T47D (cell line): ENCODE measurements at places on chromosomes 5 and 9.
A peak's percentile ranks its signal among the peaks of the same experiment; 100 is the strongest.

GRCh38 chr5:6574111-6574510, 58.7 kb downstream of the NSUN2 start:
- DNase-seq: no peak

DNA sequence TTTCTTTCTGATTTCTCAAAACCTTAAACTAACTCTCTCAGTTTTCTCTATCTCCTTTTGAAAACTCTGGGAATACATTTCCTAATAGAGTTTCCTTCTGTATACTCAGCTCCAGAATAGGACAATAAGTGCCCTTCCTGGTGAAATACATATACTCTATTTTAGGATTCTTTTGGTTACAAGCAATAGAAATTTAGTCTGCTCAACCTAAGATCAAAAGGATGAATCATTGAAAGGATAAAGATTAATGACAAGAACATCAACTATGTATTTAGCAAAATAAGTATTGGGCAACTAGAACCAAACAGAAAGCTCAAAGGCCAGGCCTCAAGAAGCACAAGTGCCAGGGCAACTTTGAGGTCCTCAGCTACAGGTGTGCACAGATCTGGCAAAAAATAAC, 127.1 kb downstream of the ADAMTSL1 start:
- DNase-seq: no peak

DNA sequence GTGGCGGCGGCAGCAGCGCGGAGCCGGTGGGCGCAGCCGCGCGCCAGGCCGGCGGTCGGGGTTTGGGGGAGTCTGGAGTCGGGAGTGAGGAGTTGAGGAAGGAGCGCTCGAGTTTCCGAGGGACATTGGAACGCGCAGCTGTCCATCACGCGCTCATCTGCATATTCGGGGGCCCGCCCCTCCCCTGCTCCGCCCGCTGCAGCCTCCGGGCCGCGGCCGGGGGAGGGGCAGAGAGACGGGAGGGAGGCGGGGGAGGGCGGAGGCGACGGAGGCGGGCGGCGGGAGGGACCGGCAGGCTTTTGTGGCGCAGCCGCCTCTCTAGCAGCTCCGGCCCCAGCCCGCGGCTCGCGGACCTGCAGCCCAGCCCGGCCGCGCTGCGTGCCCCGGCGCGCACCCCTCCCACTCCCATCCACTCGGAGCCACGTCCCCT, at the start of gene IRX2:
Gene IRX2 (minus strand): TSS at position 86 of the 430 bp plus-strand sequence. CDS start 264 bp downstream, outside the sequence.
- peak; percentile 89 for DNase-seq

- no peak for DNase-seq
Measured at GRCh38 chr9:135328485-135329417, 150.8 kb upstream of the PPP1R26 start.

GRCh38 chr5:95380103-95380628, 11.0 kb upstream of the FAM81B start:
- DNase-seq: no peak

- peak; percentile 70 for DNase-seq
Measured at GRCh38 chr9:109639674-109640579, 140.1 kb upstream of the PALM2AKAP2 start.
